ENCODE measurements at places on chromosomes 3 and 15.
A peak's percentile ranks its signal among the peaks of the same experiment; 100 is the strongest.

- DNase-seq = no peak
Measured at GRCh38 chr3:160695915-160696327, 19.0 kb downstream of the ARL14 start.

DNA sequence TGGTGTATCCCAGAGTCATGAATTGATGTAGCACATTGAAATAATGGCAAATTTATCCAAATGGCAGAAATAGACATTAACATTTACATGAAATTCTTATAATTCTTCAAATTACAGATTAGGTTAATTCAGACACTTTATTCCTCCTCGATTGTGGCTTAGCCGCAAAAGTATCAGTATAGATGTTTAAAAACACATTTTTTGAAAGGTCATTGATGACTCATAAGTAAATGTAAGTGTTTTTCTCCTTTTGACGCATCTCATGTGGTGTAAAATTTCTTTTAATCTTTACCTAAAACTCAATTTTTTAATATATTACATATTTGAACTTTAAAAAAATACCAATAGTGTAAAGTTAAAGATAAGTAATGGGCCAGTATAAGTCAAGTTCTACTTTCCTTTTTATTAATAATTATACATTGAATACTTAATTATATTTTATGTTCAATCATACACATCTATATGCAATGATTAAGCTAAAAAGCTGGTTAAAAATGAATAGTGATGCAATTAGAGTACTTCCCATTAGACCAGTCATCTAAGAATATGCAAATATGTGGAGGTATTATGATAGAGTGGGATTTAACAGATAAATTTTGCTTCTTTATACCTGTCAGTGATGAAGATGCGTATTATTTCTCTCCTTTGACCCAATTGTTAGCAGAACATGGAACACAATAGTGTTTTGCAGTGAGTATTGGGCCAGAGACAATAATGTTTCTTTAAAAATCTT is 678.1 kb upstream of the DPPA4 start:
- DNase-seq = no peak

- no peak for DNase-seq
Measured at GRCh38 chr15:88718731-88719130, 79.9 kb downstream of the ISG20 start.

DNA sequence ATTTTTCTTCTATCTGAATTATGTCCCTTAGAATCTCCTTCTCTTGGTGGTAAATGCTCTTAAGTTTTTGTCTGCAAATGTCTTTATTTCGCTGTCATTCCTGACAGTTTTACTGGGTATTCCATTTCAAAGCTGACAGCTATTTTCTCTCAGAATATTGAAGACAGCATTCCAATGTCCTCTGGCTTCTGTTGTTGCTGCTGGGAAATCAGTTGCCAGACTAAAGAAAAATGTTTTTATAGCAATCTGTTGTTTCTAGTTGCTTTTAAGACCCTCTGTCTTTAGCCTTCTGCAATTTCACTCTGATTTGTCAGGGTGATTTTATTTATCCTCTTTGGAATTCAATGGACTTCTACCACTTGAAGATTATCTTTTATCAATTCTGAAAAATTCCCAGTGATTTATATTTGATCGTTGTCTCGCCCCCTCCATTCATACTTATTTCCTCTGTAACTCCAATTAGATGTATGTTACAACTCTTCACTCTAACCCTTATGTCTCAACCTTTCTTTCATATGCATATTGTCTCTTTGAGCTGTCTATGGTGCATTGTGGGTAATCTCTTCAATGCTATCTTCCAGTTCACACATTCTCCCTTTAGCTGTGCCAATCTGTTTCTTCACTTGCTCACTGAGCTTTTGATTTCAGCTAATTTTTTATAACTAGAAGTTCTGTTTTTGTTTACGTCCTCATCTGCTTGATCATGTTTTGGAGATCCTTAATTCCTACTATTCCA is 23.5 kb downstream of the UBXN7 start:
- no peak for DNase-seq

DNA sequence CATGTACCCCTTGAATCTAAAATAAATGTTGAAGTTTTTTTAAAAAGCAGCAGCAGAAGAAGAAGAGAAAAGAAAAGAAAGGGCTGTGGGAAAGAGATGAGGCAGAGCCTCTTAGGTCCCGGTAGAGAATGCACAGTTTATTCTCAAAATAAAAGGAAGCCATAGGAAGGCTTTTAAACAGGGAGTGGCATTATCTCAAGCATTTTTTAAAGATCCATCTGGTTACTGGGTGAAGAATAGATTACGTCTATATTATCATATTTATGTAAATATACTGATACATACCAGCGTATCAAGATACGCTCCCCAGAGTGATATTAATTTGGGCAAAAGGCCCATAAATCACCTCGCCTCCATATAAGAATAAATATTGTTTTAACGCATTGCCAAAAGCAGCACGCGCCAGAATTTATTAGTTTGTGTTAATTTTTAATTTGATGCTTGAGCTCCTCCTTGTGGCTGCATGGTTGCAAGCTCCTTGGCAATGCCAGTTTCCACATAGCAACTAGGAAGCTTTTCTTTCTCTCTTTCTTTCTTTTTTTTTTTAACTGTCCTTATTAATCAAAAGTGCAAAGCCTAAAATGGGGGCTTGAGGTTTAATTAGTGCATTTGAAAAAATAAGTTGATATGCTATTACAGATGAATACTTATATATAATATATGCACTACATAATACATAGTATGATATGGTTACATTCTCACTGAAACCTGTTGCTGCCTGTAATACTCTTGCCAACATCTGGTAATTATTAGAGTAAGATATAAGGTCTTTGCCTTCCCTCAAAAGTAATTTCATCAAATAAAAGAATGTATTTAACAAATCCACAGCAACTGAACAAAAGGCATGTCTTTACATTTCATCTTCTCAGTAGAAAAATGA is 242.8 kb upstream of the UBE2E2 start:
- no peak for DNase-seq

GRCh38 chr3:28972921-28973320 is 307.9 kb upstream of the RBMS3 start:
- no peak for DNase-seq

GRCh38 chr3:129575997-129576384 is 30.5 kb downstream of the PLXND1 start:
- no peak for DNase-seq

- peak; percentile 23 for DNase-seq
Measured at GRCh38 chr3:69161587-69162307, 39.4 kb upstream of the LMOD3 start.

GRCh38 chr3:9314796-9315195 is 48.1 kb upstream of the THUMPD3 start:
- no peak for DNase-seq

DNA sequence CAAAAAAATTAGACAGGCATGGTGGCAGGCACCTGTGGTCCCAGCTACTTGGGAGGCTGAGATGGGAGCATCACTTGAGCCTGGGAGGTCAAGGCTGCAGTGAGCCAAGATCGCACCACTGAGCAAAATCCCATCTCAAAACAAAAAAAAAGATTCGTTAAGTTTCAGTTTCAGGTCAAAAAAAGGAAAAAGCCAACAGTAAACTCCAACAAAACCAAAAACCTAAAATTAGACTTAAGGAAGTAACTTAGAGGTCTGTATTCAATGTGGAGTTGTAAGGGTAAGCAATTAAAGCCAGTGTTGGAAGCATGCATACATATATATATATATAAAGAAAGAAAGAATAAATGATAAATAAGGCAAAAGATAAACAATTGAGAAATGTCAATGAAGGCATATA is 11.8 kb downstream of the KPNA1 start:
- no peak for DNase-seq

DNA sequence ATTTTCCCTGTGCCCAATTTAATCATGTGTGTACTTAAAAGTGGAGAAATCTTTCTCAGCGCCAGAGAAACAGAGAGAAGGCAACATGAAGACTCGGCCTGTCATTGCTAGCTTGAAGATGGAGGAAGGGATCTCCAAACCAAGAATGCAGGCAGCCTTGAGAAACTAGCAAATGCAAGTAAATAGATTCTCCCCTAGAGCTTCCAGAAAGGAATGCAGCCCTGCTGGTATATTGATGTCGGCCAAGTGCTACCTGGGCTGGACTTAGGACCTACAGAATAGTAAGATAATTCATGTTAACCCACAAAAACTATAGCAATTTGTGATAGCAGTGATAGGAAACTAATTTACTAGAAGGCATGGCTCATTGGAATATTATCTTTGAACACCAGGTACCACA is 150.9 kb upstream of the ABI3BP start:
- no peak for DNase-seq

- no peak for DNase-seq
Measured at GRCh38 chr15:89161666-89162065, 59.7 kb downstream of the RLBP1 start.

- DNase-seq = no peak
Measured at GRCh38 chr3:81829937-81830336, 68.5 kb upstream of the GBE1 start.

- no peak for DNase-seq
Measured at GRCh38 chr15:29403772-29404171, 134.2 kb upstream of the NSMCE3 start.

GRCh38 chr3:9879830-9880549 is at the start of gene CIDEC:
CIDEC (minus strand) TSS chr3:9880253; CDS start chr3:9878486, 1,767 bp downstream.
- DNase-seq = no peak

DNA sequence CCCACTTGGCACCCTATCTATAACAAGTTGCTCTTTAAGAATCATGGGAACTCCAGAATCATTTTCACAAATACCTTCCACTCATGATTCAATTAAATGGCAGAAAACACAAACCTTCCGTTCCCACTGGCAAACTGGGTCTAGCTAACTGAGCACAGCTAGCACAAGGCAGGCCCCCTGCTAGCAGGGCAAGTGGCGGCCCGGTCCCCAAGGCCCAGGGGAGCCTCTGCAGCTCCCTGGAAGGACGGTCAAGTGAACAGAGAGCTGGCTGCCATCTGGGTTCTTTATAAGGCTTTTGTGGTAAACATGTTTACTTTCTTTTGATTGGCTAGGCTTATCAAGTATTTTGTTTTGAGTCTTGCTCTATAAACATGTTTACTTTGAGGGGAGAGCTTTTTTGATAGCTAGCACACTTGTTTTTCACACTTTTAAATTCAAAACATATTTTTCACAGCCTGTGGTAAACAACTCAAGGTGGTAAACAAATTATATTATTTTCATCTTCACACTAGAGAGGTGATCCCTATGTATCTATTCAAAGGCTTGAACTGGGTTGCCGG is 81.4 kb downstream of the FOXP1 start:
- no peak for DNase-seq

- DNase-seq = no peak
Measured at GRCh38 chr3:148957586-148957985, 33.8 kb upstream of the GYG1 start.

GRCh38 chr3:156172536-156172935 is 52.2 kb downstream of the KCNAB1 start:
- DNase-seq = no peak

DNA sequence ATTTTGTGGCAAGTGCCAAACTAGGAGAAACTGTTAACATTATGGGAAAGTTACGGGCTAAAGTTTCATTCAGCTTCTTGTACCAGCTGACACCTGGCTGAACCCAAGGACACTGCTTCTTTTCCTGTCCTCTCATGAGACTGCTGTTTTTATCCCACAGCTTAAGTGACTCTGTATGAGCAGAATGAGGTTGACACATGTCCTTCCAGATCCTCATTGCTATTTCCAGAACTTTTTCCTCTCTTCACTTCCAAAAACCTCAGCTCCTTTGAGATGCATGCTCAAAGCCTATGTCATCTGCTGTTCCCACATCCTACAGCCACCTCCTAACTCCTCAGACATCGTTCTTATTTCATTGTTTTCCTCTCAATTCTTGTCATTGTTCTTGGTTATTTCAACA is 183.6 kb downstream of the DCLK3 start:
- no peak for DNase-seq

GRCh38 chr15:75145027-75145841 is 56.4 kb upstream of the C15orf39 start:
- DNase-seq = no peak

DNA sequence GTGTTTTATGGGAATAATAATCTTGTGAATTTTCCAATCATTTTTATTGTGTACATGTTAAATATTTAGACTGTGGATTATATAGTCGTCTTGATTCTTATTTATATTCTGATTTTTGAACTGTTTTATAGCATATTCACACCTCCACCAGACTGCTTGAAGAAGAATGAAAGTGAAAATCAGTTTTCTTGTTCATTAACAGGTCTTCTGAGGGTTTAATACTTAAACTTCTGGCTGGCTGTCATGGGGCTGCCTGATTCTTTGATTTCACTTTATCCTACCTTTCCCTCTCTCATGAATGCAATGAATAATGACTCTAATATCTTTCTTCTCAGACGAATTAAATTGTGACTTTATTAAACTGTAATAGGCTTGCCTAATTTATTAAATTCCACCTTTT is 56.2 kb downstream of the ATP2C1 start:
- no peak for DNase-seq

DNA sequence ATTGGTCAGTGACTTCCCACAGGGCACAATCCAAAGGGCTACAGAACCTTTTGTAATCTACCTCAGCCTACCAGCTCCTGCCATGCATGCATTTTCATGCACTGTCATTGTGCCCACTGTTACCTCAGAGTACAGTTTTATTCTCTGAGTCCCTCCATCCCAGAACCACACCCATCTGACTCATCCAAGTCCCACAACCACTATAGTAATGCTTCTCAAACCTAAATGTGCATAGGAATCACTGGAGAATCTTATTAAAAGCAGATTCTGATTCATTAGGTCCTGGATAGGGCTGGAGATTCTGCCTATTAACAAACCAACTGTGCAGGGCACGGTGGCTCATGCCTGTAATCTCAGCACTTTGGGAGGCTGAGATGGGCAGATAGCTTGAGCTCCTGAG is 3.7 kb upstream of the B3GALNT1 start:
- DNase-seq = no peak

- no peak for DNase-seq
Measured at GRCh38 chr3:120489421-120489820, 38.6 kb upstream of the FSTL1 start.

DNA sequence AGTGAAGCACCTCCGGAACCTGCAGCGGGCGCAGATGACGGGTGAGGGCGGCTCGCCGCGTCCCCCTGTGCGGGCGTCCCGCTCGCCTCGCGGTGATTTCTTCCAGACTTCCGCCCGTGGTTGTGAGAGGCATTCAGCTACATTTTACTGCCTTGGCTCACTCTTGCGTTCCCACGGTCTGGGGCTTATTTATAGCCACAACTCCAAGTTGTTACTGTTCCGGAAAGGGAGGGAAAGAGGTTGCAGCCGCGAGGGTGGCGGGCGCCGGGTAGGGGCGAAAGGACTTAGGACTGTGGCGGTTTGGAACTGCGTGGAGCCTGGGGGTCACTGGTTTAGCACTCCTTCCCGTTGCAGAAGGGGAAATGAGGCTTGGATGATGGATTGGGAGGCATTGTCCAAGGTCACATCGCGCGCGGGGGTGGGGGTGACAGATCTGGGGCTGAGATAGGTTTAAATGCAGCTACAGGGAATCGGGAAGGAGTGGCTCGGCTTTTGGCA is 1.1 kb downstream of the HES1 start:
- DNase-seq = no peak

DNA sequence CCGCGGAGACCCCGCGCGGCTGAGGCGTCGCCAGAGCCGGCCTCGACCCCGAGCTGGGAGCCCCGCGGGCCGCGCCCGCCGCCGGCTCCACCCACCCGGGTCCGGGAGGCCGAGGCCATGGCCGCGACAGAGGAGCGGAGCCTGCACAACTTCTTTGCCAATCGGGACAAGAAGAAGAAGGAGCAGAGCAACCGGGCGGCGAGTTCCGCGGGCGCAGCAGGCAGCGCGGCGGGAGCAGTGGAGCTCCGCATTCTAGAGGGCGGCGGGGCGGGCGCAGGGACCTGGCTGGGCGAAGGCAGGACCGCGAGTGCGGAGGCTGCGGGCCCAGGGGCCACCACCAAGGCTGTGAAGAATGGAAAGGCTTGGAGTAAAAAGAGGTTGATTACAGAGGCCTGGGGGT is 37.6 kb upstream of the EPHA6 start:
- DNase-seq = no peak

Data from stimulated activated CD4-positive, alpha-beta T cell treated with anti-CD3 and anti-CD28 coated beads, Interleukin-2, amount 100 ng/mL, for 4 hours (primary cell).